ENCODE measurements at places on chromosomes 16 and 17. TPM values are rescaled to one million over a fixed set of nuclear protein-coding genes. Genes with fewer than 3 reads are reported as not detected.

BEAN1 gene
- 0.29 TPM for total RNA-seq

EVPLL gene
- not detected for total RNA-seq

ASPHD1 gene
- total RNA-seq = 1.8 TPM

PABPN1L gene
- total RNA-seq = not detected

UBALD1 gene
- total RNA-seq = 9.4 TPM

ABCA3 gene
- total RNA-seq = 1.4 TPM

KCNH6 gene
- total RNA-seq = not detected

MYH8 gene
- not detected for total RNA-seq

ALOXE3 gene
- total RNA-seq = not detected

HOXB1 gene
- total RNA-seq = not detected

ZPBP2 gene
- not detected for total RNA-seq

KRTAP4-5 gene
- total RNA-seq = not detected

TVP23A gene
- total RNA-seq = not detected

CMTM1 gene
- 4.0 TPM for total RNA-seq

CWC25 gene
- total RNA-seq = 10.3 TPM

FUS gene
- total RNA-seq = 30.4 TPM

USP36 gene
- total RNA-seq = 30.8 TPM

CBFA2T3 gene
- total RNA-seq = not detected

SALL1 gene
- total RNA-seq = under 0.01 TPM

PRCD gene
- 5.3 TPM for total RNA-seq

KRTAP1-1 gene
- total RNA-seq = 2.4 TPM

KRTAP2-2 gene
- total RNA-seq = not detected

Data from osteoblast (primary cell).